Stimulated activated CD4-positive, alpha-beta T cell treated with anti-CD3 and anti-CD28 coated beads, TNF-alpha, amount 100 ng/mL, for 48 hours (primary cell): ENCODE measurements at places on chromosomes 12 and 14.

DNA sequence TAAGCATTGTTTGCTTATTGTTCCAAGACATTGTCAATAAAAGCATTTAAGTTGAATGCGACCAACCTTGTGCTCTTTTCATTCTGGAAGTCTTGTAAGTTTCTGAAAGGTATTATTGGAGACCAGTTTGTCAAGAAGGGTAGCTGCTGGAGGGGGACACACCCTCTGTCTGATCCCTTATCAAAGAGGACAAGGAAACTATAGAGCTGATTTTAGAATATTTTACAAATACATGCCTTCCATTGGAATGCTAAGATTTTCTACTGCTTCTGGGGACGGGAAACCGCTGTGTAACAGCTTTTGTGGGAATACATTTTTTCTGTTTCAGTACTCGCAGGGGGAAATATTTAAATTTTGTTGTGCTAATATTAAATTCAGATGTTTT is 3.5 kb downstream of the FOS start:
- DNase-seq: no peak

- DNase-seq: no peak
Observed at GRCh38 chr12:94575024-94575423, 75.3 kb downstream of the TMCC3 start.

- DNase-seq: no peak
Observed at GRCh38 chr14:56300495-56300894, 182.3 kb downstream of the PELI2 start.

DNA sequence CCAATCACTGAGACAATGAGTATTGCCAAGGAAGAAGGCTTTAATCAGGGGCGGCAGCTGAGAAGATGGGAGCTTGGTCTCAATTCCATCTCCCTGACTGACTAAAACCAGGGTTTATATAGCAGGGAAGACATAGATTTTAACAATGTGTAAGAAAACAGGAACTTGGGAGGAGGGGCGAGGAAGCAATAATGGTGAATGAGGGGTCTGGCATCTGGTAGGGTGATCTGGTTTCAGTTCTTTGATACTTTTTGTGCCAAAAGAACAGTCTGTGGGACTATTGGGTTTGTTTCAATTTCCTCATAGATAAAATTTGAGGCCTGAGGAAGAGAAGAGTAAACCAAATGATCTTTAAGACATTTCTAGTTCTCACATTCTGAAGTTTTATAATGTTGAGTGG is 49.2 kb downstream of the FUT8 start:
- DNase-seq: no peak

DNA sequence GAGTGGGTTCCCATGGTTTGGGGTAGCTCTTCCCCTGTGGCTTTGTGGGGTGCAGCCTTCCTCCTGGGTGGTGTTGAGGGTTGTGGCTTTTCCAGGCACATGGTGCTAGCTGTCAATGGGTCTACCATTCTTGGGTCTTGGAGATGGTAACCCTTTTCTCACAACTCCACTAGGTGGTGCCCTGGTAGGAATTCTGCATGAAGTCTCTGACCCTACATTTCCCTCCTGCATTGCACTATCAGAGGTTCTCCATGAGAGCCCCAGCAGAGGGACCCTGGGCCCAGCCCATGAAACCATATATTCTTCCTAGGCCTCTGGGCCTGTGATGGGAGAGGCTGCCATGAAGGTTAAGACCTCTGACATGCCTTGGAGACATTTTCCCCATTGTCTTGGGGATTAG is 1093.3 kb downstream of the SLC16A7 start:
- DNase-seq: no peak

- no peak for DNase-seq
Observed at GRCh38 chr12:31353750-31354708, 28.1 kb upstream of the SINHCAF start.

GRCh38 chr14:69685716-69686115 is 74.3 kb downstream of the SUSD6 start:
- DNase-seq: no peak

DNA sequence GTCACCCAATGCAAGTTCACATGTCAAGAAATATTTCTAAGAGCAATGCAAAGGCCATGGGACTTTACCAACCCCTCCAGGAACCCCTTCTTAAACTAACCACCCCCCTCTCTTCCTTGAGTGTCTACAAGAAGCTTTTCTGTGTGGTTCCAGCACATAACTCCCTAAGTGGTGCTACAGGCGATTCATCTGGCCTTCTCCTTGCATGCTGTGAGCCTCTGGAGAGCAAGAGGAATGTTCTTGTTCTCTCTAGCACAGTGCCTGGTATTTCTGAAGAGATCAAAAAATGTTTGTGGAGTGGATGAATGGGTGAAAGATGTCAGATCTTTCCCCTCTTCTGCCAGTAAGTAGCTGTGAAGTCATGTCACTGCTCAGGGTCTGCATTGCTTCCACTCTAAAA is 5.9 kb upstream of the RNASE12 start:
- no peak for DNase-seq

- no peak for DNase-seq
Observed at GRCh38 chr14:55451950-55452349, 11.5 kb upstream of the TBPL2 start.

- no peak for DNase-seq
Observed at GRCh38 chr14:71996610-71997009, 64.4 kb downstream of the RGS6 start.

DNA sequence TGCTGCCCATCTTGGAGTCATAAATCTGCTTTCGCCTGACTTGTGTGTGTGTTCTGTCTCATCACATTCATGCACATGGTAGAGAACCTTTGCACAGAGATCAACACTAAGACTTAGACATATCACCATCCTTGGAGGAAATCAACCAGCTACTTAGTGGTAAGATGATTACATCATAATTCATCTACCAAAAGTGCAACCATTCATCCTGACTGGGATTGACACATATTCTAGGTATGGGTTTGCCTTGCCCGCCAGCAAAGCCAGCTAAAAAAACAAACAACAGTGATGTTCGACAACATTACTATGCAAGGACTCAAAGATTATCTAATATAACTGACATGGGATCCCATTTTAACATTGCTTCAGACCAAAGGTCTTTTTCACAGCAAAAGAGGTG is 228.7 kb downstream of the NUAK1 start:
- no peak for DNase-seq

- DNase-seq: no peak
Observed at GRCh38 chr12:65800937-65801336, 23.3 kb upstream of the HMGA2 start.

DNA sequence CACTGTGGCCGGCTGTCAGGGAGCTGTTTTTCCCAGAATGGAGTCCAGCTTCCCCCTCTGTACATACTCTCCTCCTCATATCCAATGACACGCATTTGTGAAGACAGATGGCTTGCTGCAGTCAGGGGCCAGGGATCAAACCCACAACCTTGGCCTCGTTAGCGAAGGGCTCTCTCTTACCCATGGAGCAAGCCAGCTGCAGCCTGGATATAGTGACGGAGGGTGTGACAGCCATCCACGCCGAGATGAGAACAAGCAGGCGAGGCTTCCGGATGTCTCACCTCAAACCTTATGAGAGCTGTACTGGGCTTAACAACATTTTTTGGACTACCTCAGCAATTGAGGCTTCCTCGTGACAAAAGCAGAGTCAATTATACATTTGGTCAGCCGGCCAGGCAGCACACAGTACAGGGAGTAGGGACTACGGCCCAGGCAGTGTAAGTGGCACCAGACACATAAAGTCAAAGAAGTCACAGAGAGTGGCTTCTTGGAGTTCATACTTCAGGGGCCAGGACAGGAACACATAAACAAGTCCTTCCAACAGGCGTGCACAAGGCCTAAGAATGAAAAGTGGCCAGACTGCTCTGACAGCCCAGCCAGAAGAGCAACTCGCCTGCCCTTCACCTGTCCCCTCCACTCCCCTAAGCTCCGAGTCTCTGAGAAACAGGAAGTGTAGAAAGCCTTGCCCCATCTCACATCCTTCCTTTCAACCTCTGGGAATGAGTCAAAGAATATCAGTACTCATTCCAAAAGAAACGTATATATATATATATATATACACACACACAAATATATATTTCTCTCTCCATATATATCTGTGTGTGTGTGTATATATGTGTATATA is 115.1 kb downstream of the TTC7B start:
- DNase-seq: no peak

- no peak for DNase-seq
Observed at GRCh38 chr14:27528328-27528727, 930.5 kb upstream of the NOVA1 start.

DNA sequence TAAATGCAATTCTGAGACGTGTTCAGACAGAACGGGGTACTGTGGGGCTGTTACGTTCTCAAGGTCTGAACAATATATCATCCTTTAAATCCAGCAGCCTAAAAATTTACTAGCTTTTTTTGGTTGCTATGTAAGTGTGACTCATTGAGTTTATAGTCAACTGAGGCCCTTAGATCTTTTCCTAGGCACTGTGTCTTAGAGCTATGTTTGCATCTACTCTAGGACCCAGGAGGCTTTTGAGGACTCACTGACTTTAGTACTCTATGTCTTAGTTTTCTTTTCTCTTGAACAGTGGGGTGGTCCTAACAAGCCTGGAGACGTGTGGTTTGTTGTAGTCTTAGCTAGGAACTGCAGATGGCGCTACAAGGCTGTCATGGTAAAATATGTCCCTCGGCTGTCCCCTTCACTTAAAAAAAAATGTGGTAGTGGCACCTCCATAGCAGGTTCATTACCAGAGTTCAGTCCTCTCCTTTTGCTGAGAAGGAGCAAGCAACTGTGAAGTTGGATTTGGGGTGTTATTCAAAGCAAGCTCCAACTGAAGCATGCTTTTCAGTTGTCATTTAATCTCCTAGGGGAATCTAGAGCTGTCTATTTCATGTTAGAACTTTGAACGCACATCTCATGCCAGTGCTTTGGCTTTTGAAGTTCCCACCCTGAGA is 8.7 kb upstream of the SPATS2 start:
- no peak for DNase-seq

DNA sequence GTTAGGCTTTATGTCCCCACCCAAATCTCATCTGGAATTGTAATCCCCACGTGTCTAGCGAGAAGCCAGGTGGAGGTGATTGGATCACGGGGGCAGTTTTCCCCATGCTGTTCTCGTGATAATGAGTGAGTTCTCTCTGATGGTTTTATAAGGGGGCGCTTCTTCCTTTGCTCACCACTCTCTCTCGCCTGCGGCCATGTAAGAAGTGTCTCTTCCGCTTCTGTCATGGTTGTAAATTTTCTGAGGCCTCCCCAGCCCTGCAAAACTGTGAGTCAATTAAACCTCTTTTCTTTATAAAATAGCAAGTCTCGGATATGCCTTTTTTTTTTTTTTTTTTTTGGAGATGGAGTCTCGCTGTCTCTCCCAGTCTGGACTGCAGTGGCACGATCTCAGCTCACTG is 13.3 kb downstream of the IL31 start:
- no peak for DNase-seq

GRCh38 chr14:76647697-76648298 is 113.5 kb upstream of the VASH1 start:
- DNase-seq: no peak

DNA sequence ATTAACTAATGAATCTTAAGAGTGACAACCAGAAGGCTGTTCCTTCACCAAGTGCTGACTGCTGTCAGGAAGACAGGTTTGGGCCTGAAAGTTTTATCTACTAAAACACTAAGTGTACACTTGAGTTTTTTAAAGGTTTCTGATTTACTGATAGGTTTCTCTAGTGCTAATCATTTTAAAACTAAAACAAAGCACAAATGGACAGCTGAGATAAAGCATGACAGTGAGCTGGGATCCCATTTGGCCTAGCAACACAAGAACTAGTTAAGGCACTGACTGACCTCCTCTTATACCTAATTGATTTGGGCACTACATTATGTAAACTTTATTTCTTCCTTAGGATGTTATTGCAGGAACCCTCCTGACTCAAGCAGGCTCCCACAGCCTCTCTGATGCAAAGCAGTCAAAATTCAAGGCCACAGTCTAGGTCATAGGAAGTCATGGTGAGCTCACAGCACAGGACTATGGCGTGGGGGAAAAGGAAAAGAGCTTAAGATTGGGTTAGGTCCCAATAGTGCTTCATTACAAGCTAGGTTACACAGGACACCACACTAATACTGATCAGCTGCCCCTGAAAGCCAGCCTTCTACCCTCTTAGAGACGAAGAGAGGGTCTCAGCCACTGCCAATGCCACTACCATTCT is 3.5 kb downstream of the STXBP6 start:
- no peak for DNase-seq

DNA sequence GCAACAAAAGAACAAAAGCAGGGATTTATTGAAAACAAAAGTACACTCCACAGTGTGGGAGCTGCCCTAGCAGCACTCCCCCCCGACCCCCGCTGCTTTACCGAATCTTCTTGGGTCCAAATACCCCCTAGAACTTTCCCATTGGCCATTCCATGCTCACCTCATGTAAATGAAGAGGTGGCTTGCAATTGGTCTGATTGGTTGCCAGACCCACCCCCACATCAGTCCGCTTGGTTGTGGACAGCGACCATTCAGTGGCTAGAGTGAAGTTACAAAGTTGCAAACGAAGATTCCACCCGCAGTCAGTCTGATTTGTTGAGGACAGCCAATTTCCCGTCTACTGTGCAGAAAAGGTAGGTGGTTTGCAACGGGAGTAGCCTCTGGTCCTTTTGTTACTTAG is 3.9 kb downstream of the STYX start:
- no peak for DNase-seq

DNA sequence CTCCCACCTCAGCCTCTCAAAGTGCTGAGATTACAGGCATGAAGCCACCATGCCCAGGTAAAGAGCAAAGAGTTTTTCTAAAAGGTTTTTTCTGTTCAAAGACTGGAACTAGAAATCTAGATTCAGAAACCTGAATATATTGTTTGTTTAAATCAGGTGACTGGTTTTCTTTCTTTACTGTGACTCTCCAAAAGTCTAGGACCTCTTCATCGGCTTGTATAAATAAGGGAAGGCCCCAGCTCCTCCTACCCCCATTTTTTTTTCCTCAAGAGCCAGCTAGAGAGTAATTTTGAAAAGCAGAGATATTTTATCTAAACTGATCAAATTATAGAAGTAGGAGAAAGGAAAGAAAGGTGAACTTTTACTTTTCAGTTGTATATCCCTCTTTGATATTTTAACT is 48.0 kb downstream of the TMEM116 start:
- DNase-seq: no peak

- DNase-seq: no peak
Observed at GRCh38 chr12:90015228-90015627, 306.6 kb upstream of the ATP2B1 start.

GRCh38 chr12:77377116-77377515 is 311.7 kb upstream of the E2F7 start:
- no peak for DNase-seq

- DNase-seq: no peak
Observed at GRCh38 chr12:16070113-16070512, 159.0 kb downstream of the DERA start.

DNA sequence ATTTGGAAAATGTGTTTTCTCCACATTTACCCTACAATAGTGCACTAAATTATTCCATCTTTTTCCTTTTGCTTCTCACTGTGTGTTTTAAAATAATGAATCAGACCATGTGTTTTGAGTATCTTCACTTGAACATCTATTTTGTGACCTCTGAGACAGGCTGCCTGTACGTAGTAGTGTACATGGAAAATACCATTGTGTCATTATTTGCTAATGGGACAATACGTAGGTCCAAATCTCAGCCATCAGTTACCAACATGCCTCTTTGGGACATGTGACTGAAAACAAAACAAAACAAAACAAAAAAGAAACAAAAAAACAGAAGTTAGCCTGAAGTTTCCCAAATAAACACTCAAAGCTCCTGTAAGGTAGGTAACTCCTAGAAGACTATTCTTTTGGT is 7.1 kb upstream of the MYF6 start:
- DNase-seq: no peak

GRCh38 chr12:117076410-117077372 is 22.5 kb downstream of the TESC start:
- no peak for DNase-seq

GRCh38 chr12:99767809-99768208 is 120.3 kb downstream of the GARIN6 start:
- no peak for DNase-seq

- DNase-seq: no peak
Observed at GRCh38 chr12:119615518-119616475, 22.2 kb downstream of the TMEM233 start.
